Dermis microvascular lymphatic vessel endothelial cell (primary cell): ENCODE measurements at places on chromosomes 4 and X. TPM values are rescaled to one million over a fixed set of nuclear protein-coding genes. Genes with fewer than 3 reads are reported as not detected.

TEX13D gene
- not detected in 2 replicates for total RNA-seq

TSPAN6 gene
- 42.2 and 67.5 TPM in 2 replicates for total RNA-seq

VCX3A gene
- not detected in 2 replicates for total RNA-seq

TCEAL6 gene
- total RNA-seq, result not detected in 2 replicates

GUCY1B1 gene
- 7.3 and 8.7 TPM in 2 replicates for total RNA-seq

PPP4R3C gene
- total RNA-seq, result not detected in 2 replicates

MTMR8 gene
- 0.26 and 0.51 TPM in 2 replicates for total RNA-seq

MID1IP1 gene
- total RNA-seq, result 8.3 and 14.9 TPM in 2 replicates

CISD2 gene
- 31.2 and 36.7 TPM in 2 replicates for total RNA-seq

TSPAN7 gene
- total RNA-seq, result 9.2 and 23.8 TPM in 2 replicates

PASD1 gene
- not detected in 2 replicates for total RNA-seq

MPC1L gene
- not detected in 2 replicates for total RNA-seq

CENPU gene
- total RNA-seq, result 4.0 and 16.6 TPM in 2 replicates

PHOX2B gene
- not detected in 2 replicates for total RNA-seq

BRS3 gene
- total RNA-seq, result not detected in 2 replicates

SUPT20HL1 gene
- not detected in 2 replicates for total RNA-seq

FGG gene
- total RNA-seq, result not detected in 2 replicates

MPP1 gene
- 23.6 and 28.1 TPM in 2 replicates for total RNA-seq

ARHGAP6 gene
- total RNA-seq, result 0.39 and 0.76 TPM in 2 replicates

EXOSC9 gene
- total RNA-seq, result 26.4 and 30.7 TPM in 2 replicates

NDNF gene
- total RNA-seq, result 1.8 and 6.7 TPM in 2 replicates

TNMD gene
- not detected in 2 replicates for total RNA-seq

GAGE2A gene
- total RNA-seq, result not detected in 2 replicates

LAMP2 gene
- total RNA-seq, result 85.9 and 147 TPM in 2 replicates

CD38 gene
- 3.6 and 44.6 TPM in 2 replicates for total RNA-seq

XPNPEP2 gene
- not detected in 2 replicates for total RNA-seq

ALB gene
- not detected in 2 replicates for total RNA-seq

CT45A2 gene
- not detected in 2 replicates for total RNA-seq

HTN3 gene
- not detected in 2 replicates for total RNA-seq

IL21 gene
- total RNA-seq, result not detected in 2 replicates

RXFP1 gene
- total RNA-seq, result not detected in 2 replicates

CXCL11 gene
- 0.26 and 0.51 TPM in 2 replicates for total RNA-seq

SLC38A5 gene
- 6.4 and 25.2 TPM in 2 replicates for total RNA-seq

PAGE5 gene
- total RNA-seq, result not detected in 2 replicates

GSX2 gene
- total RNA-seq, result not detected in 2 replicates

UGT2A1 gene
- not detected in 2 replicates for total RNA-seq

CLIC2 gene
- total RNA-seq, result 11.2 and 15.6 TPM in 2 replicates

ZIC3 gene
- not detected in 2 replicates for total RNA-seq

C4orf33 gene
- 3.0 and 3.6 TPM in 2 replicates for total RNA-seq
